ENCODE measurements at places on chromosomes 5 and 9. TPM values are rescaled to one million over a fixed set of nuclear protein-coding genes. Genes with fewer than 3 reads are reported as not detected.

The PAPPA gene
- polyA plus RNA-seq, result 4.4 TPM

The GARIN3 gene
- polyA plus RNA-seq, result not detected

The ARAP3 gene
- polyA plus RNA-seq, result 19.8 TPM

The SLC45A2 gene
- polyA plus RNA-seq, result 0.71 TPM

The RNF130 gene
- 81.4 TPM for polyA plus RNA-seq

The PCDHB9 gene
- polyA plus RNA-seq, result 3.2 TPM

The RNF208 gene
- polyA plus RNA-seq, result 16.3 TPM

The BHMT2 gene
- polyA plus RNA-seq, result 31.2 TPM

The ZNF169 gene
- polyA plus RNA-seq, result 7.6 TPM

The NNT gene
- polyA plus RNA-seq, result 126 TPM

The BRINP1 gene
- 5.5 TPM for polyA plus RNA-seq

The ZNF483 gene
- 2.0 TPM for polyA plus RNA-seq

The SMIM33 gene
- polyA plus RNA-seq, result not detected

GRCh38 chr5:78273436-78273835 lies 21.1 kb downstream of the AP3B1 start:
- no peak for DNase-seq

DNA sequence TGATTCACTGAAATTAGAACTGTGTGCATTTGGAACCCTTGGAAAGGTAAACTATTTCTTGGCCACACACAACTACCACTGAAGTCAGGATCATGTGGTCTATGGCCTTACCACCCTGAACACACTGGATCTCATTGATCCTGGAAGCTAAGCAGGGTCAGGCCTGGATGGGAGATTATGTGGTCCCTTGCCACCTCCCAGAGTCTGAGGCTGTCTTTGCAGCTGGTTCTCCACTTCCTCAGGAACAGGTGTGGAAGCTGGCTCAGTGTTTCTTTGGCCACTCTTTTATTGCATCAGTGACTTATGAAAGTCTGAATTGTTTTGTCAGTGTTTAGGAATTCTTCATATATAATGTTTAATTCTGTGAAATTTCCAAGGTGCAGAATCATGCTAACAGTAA lies 89.2 kb downstream of the TEK start:
- DNase-seq, result no peak

DNA sequence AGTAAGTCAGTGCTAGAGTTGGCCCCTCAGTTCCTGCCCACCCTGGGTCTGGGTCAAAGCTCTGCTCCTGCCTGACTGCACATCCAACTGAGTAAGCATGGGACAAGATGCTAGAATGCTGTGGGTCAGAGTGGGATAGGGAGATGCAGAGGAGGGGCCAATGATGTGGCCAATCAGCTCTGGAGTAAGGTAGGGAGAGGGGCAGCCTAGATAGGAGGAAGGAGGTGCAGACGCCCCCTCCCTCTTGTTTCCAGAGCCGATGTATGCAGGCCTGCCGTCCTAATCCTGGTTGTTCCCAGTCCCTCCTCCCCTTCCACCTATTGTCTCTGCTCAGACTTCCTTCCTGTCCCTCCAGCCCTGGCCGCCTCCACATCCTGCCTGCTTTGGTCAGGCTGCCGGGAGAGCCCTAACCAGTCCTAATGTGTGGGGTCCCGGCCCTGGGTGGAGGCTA lies 1.3 kb downstream of the ARAP3 start:
- DNase-seq, result no peak

GRCh38 chr9:128809036-128809599 lies 9.2 kb upstream of the ENDOG start:
- DNase-seq, result no peak

- DNase-seq, result no peak
These were observed 431.9 kb downstream of the DMAC1 start for GRCh38 chr9:7367726-7368125.

DNA sequence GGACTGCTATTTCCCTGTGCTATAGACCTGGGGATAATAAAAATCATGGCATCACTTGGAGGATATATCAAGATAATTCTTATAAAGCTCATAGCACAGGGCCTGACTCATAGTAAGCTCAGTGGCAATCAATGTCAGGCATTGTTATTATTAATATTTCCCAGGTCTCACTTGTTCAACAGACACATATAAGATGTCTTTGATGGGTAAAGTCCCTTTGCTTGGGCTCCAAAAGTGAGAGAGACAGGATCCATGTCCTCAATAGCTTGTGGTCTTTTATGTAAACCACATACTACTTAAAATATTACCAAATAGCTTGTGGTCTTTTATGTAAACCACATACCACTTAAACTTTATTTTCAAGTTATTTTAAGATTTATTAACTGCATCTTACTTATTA lies 11.2 kb downstream of the SH3RF2 start:
- DNase-seq, result no peak

DNA sequence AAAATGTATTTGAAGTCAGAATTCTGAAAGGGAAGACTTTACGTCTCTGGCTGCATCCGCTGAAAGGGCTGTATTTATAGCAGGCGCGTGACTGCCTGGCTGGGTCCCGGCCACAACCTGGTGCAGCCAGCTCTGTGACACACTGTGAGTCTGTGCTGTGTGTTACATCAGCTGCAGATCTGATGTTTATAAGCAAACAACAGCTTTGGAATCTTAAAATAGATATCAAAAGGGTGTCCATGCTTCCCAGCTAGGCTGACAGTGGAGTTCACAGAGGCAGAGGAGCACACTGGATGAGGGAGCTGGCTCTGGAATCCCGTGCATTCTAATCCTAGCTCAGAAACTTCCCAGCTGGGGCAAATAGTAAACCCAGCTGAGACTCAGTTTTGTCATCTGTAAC lies 433.4 kb upstream of the BRINP1 start:
- no peak for DNase-seq

- no peak for DNase-seq
These were observed 11.2 kb upstream of the ZSWIM6 start for GRCh38 chr5:61320860-61321259.

DNA sequence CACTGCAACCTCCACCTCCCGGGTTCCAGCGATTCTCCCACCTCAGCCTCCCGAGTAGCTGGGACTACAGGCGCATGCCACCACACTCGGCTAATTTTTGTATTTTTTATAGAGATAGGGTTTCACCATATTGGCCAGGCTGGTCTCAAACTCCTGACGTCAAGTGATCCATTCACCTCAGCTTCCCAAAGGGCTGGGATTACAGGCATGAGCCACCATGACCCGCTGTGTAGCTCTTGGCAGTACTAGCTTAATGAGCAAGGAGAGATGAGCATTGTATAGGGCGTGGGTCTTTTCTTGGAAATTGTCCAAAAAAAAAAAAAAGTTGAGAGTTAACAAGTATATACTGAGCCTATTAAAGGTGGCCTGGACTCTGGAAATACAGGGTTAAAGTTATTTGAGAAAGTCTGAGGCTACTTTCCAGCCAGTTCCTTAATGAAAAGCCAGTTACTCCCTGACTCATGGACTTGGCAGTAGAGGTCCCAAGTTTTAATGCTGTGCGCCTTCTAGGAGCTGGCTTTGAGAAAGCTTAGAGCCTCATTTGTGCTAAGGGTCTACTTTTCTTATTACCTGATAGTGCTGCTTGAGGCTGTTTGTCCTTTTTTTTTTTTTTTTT lies 4.2 kb upstream of the FGF18 start:
- DNase-seq, result no peak

GRCh38 chr5:21574961-21575360 lies 1278.2 kb downstream of the CDH12 start:
- no peak for DNase-seq

- DNase-seq, result no peak
These were observed 20.1 kb downstream of the PCDHGC5 start for GRCh38 chr5:141508798-141509611.

GRCh38 chr9:89811356-89811755 lies 206.5 kb downstream of the GADD45G start:
- no peak for DNase-seq

DNA sequence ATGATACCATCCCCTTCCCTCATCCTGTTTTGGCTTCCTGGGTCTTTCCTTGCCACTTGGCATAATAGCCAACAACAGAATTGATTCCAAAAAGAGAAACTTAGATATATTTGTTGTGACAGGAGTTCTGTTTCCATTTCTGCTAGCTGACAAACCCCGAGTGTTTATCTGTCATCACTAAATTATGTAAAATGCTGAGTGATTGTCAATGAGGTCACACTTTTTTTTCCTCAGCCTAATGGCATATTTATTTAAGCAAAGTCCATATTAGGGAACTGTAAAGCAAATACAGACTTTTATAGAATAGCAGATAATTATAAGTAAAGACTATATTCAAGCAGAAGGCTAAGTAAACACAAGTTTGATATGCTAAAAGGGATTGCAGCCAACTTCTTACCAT lies 64.0 kb downstream of the RGS7BP start:
- DNase-seq, result no peak

- no peak for DNase-seq
These were observed 10.8 kb downstream of the FNIP1 start for GRCh38 chr5:131786036-131786435.

DNA sequence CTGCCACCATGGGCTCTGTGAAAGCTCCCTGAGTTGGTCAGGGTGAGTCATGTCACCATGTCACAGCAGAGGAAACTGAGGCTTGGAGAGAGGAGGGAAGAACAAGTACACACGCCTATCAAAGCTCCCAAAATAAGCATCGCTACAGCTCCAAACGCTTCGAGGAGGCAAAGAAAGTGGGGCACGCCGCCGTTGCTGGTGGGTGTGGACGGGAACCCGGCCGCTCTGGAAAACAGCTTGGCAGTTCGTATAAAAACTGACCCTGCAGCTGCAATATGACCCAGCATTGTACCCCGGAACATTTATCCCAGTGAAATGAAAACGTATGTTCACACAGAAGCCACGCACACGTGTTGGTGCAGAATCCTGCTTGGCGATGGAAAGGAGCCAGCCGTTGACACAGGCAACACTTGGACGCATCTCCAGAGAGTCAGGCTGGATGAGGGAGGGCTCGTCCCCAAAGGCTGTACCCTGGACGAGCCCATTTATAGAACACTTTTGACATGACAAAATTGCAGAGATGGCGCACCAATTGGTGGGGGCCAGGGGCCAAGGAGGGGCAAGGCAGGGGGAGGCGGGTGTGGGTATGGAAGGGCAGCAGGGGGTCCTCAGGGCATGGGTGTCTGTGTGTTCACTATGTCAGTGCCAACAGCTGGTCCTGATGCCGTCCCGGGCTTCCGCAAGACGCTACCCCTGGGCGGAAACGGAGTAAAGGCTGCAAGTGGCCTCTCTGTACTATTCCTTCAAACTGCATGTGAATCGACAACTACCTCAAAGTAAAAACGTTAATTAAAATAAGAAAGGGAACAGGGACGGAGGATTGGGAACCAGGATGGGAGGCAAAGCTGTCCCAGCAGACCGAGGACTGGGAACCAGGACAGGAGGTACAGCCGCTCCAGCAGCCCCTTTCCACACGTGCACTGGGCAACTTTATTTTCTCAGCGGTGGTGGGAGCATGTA lies 173.0 kb downstream of the OLFM1 start:
- no peak for DNase-seq

GRCh38 chr5:143564417-143564816 lies 160.9 kb upstream of the NR3C1 start:
- no peak for DNase-seq

- DNase-seq, result no peak
These were observed 981.7 kb downstream of the NR2F1-AS1 start for GRCh38 chr5:92599217-92599810.

GRCh38 chr9:89538871-89539270 lies 41.0 kb upstream of the SEMA4D start:
- DNase-seq, result no peak

- no peak for DNase-seq
These were observed 60.2 kb downstream of the ARHGAP26 start for GRCh38 chr5:142830241-142831008.

DNA sequence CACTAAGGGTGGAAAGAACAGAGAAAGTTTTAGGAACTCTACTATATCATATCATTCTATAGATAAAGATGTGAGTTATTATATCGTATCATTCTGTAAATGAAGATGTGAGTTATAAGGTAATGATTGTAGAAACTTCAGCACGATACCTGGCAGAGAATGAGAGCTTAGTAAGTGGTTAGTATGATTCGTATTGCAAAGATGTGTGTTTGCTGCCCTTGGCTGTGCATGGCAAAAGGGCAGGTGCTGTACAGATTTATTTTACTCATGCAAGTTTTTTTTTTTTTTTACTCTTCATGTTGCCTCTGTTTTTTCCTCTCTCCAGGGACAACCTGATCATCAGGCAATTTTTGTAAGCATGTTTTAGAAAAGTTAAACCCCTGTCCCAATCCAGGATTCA lies 83.3 kb downstream of the EGFLAM start:
- DNase-seq, result no peak

- no peak for DNase-seq
These were observed 28.5 kb downstream of the ESM1 start for GRCh38 chr5:54956922-54957321.

GRCh38 chr5:148607406-148607805 lies 46.9 kb downstream of the HTR4 start:
- no peak for DNase-seq

DNA sequence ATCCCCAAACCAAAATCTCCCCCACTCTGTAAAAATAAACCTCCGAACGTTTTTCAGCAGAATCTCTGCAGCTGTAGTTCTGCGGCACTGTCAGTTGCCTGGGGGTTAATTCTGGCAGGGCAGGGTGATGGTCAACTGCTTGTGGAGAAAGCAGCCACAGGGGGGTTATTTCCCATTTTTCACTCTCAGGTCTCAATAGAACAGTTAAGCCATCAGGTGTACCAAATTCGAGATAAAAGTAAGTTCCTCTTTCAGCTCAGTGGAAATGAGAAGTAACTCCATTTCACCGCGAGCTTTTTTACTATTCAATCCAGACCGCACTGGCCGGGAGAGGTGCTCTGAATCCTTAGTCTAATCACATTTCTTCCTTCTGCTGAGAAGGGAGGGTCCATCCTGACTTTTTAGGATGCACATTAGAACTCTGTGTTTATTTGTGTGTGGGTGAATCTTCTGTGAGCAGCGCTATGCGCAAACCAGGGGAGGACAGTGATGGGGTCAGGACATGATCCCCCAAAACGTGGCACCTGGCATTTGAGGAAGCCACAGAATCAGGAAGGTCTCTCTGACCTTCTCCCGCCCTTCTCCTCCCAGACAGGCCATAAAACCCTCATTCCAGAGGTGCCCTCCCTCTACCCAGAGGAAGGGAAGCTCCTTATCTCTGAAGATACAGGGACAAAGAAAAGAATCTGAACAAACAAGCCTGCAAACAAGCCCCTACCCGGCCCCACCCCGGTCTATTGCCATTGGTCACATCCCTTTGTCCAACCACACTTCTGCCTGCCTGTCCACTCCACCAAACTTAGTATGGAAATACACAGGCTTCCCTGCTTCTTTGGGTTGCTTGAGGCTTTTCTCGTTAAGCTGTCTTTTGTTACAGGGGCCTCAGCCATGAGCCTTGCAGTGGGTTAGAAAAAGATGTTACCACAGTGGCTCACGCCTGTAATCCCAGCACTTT lies 229.0 kb downstream of the ROR2 start:
- no peak for DNase-seq

GRCh38 chr9:35211854-35212253 lies 50.0 kb downstream of the UNC13B start:
- DNase-seq, result no peak

DNA sequence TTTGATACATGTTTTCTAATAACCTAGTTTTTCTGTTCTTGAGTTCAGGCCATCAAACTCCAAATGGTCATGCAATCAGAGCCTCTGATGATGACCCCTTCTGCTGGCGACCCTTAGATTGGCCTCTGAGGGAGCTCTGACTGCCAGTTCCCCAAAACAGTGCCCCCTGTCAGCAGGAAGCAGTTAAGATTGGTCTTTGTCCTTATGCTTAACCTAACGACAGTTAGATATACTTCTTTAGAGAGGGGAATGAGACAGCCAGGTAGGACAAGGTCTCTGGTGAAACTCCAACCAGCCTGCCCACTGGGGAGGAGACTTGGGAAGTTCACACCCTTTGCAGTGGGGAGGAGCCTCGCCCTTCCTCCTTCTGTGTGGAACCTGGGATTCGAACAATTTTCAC lies 390.4 kb upstream of the KIF2A start:
- no peak for DNase-seq

GRCh38 chr5:119418606-119419100 lies 33.6 kb upstream of the HSD17B4 start:
- no peak for DNase-seq
